ENCODE measurements at places on chromosomes 7 and 10.

GRCh38 chr7:110170841-110171240, 920.1 kb upstream of the LRRN3 start:
- no peak for DNase-seq

DNA sequence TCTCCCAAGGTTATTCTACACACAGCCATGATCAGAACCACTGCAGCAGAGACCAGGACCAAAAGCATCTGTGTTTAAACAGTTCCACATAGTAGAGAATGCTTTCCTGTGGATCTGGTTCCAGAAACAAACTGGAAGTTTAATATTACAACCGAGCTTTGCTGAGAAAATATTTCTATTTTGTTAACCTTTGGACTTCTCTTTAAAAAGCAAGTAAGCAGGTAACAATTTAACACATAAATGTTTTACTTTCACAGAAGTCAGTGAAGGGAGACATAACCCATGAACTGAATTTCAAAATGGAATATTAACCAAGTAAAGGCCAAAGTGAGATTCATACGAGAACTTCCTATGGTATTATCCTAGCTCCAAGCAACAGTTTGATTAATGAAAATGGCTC, 98.6 kb upstream of the PHYHIPL start:
- DNase-seq, result no peak

DNA sequence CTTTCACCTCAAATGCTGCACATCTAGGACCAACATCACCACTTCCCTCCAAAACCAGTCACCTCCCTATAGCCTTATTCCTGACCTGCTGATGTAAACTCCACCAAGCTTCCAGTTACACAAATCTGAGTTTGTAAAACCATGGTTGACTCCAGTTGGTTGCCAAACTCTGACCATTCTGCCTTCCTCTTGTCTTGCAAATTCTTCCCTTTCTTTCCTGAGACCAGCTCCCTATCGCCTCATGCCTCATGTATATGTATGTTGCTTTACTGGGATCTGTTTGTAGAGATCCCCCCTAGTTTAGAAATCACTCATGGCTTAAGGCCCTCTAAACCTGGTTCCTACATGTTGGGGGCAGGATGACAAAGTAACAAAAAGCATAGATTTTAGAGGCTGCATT, 31.3 kb downstream of the PAX2 start:
- no peak for DNase-seq

GRCh38 chr7:27297356-27297755, 54.8 kb downstream of the EVX1 start:
- no peak for DNase-seq

DNA sequence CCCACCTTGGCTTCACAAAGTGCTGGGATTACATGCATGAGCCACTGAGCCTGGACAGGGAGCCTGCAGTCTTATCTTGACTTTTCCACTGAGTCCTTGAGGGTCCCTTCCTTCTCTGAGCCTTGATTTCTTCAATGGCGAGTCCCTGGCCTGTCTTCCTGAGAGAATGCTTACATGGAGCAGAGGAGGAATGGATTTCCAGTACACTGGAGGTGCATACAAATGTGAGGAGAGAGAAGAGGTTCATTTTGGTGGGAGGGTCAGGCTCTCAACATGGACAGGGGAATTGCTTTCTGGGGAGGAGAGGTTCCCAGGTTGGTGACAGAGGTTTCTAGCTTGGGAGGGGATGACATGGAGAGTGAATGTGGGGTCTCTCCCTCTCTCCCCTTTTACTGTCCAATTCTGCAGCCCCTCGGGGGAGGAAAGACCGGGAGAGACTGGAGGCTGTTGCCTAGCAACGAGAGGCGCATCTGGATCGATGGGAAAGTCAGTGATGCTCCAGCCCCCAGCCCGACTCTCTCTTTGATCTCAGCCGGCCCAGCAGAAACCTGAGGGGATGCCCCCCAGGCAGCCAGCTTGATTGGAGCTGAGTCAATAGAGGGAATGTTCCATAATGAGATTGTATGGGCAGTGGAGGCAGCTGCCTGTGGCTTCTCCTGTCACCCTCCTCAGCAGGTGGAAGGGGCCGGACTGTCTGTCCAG, 14.8 kb downstream of the SRRM3 start:
- DNase-seq, result peak; percentile 31
